ENCODE measurements at places on chromosomes 2 and 18. TPM values are rescaled to one million over a fixed set of nuclear protein-coding genes. Genes with fewer than 3 reads are reported as not detected.

Gene CD8B2
- not detected for total RNA-seq

Gene REG3A
- total RNA-seq: not detected

Gene LRRC30
- not detected for total RNA-seq

Gene GPR45
- not detected for total RNA-seq

Gene STAT1
- 57.9 TPM for total RNA-seq

Measured in posterior vena cava (tissue), 2 donors.